ENCODE measurements at places on chromosomes 2 and 18.

DNA sequence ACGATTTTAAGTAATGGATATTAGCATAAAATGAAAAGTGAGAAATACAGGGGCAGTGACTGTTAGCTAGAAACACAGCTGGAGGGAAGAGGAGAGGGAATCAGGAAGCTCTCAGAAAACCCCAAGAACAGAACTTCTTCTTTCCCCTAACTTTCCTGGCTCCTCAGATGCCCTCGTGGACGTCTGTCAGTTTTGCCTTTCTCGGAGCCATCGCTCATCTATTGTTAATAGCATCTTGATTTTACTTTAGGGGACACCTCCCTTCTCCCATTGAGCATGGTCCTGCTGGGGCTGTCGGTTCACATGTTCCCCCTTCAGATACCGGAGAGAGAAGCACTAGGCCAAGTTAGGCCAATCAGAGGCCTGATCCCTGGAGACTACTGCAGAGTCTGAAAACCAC, 2.3 kb upstream of the PLEK start:
- DNase-seq = no peak

GRCh38 chr18:49177812-49178211, 227.0 kb upstream of the SMAD7 start:
- no peak for DNase-seq

- no peak for DNase-seq
These were observed 204.8 kb downstream of the LDLRAD4 start for GRCh38 chr18:13423352-13423751.

DNA sequence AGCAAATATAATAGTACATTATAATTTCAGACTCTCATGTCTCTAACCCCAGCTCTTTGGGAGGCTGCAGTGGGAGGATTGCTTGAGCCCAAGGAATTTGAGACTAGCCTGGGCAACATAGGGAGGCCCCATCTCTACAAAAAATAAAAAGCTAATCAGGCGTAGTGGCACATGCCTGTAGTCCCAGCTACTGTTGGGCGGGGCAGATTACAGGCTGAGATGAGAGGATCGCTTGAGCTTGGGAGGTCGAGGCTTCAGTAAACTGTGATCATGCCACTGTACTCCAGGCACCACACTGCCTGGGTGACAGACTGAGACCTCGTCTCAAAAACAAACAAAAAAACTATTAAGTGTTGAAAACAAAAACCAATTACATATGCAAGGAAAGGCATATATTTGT, 123.0 kb upstream of the MYO3B start:
- DNase-seq = no peak

GRCh38 chr2:183371545-183371944, 247.3 kb downstream of the NUP35 start:
- no peak for DNase-seq

DNA sequence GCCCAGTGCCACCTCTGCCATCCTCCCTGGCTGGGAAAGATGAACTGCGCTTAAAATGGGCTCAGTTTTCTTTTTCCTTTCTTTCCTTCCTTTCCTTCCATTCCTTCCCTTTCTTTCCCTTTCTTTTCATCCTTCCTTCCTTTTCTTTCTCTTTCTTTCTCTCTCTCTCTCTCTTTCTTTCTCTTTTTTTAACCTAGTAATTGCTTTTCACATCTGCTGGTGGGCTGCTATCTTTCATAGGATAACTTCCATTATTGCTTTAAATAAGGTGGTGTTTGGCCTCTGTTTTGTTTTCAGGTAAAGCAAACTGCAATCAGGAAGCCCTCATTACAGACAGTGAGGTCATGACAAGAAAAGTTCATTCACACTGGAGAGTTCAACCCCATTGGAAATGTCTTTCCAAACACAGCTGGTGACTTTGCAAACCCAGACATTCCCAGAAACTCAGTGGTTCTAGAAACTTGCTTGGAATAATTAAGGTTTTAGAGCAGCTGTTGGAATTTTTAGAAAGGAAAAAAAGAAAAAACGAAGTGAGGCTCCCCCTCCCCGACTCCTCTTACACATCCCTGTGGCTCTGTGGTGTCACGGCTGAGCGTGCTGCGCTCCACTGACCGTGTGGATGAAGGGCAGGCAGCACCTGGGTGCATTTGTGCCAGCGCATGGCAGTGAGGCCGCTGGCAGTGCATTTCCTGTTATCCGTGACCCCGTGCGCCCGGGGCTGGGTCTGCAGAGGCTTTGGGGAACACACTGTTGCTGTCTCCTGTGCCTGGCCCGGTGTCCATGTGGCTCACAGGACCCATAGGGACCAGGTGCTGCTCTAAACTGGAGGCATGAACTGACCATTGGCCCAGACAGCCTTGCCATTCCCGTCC, 76.9 kb downstream of the MBP start:
- no peak for DNase-seq

- no peak for DNase-seq
These were observed at the start of gene SERPINB5 for GRCh38 chr18:63476668-63477067. Gene SERPINB5 (plus strand): TSS chr18:63476958. CDS start chr18:63484429, 7,471 bp downstream.

GRCh38 chr2:15450808-15451207, 110.3 kb downstream of the NBAS start:
- no peak for DNase-seq

- DNase-seq = no peak
These were observed at the start of gene ENOSF1 for GRCh38 chr18:712401-713134. Gene ENOSF1 (minus strand): TSS chr18:712630. CDS start chr18:712587, 43 bp downstream.

- DNase-seq = no peak
These were observed 47.4 kb upstream of the TCF4 start for GRCh38 chr18:55635439-55635838.

- DNase-seq = no peak
These were observed 42.7 kb upstream of the CDH19 start for GRCh38 chr18:66646609-66647008.

DNA sequence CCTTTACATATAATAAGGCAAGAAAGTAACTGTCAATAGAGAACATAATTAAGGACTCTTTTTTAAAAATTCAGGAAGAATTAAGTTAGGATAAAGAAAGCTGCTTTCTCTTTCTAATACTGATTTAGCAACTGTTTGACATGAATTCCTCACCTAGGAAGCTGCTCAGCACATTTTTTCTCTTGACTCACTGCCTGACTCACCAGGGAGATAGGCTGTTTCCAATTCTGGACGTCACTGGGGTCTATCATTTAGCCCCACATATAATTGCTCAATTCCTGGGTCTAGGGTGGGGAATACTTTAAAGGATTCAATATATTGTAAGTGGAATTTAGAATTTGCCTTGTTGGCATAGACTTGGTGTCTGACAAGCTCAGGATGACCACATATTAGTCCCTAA, 50.8 kb upstream of the UGP2 start:
- DNase-seq = no peak

GRCh38 chr2:179273461-179273962, 8.9 kb upstream of the SESTD1 start:
- DNase-seq = no peak

GRCh38 chr2:9087121-9087681, 83.7 kb upstream of the MBOAT2 start:
- no peak for DNase-seq

DNA sequence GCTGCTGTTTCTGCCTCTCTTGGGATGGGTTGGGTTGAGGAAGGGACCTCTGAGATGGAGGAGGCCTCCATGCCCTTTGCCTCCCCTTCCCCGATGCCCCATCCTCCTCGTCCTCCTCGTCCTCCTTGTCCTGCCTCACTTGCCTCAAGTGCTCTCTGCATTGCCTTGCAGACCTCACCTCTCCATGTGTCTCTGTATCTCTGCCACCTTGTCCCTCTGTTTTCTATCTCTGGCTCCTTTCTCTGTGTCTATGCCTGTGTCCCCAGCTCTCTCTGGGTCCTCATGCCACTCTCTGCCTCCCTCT, 87.5 kb downstream of the MCFD2 start:
- no peak for DNase-seq

GRCh38 chr2:219522111-219523030, 8.1 kb downstream of the ASIC4 start:
- DNase-seq = no peak

DNA sequence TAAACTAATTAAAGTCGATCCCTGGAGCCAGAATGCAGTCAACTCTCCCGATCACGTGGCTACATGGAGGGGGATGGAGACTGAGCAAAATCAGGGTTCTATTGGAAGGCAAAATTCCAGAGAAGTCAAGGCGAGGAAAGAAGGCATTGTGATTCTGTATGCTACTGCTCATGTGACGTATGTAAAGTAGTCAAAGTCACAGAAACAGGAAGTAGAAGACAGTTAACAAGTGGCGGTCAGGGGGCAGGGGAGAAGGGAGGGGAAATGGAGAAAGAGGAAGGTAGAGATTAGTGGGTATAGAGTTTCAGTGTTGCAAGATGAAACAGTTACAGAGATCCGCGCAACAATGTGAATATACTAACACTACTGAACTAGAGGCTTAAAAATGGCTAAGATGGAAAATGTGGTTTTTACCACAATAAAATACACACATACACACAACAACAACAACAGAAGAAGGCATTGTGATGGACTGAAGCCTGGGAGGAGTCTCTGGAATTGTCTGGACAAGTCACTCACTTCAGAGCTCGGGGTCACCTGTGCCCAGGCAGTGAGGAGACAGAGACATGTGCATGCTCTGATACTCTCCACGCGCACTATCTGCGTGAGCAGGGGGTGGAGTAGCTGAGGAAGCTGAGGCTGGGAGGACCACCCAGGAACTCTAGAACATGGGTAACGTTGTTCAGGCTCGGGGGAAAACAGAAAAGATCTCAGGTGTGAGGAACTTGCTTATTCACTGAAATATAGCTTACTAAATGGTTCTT, 89.9 kb upstream of the CDCA7 start:
- DNase-seq = no peak
